ENCODE measurements at places on chromosomes 12 and 14.

DNA sequence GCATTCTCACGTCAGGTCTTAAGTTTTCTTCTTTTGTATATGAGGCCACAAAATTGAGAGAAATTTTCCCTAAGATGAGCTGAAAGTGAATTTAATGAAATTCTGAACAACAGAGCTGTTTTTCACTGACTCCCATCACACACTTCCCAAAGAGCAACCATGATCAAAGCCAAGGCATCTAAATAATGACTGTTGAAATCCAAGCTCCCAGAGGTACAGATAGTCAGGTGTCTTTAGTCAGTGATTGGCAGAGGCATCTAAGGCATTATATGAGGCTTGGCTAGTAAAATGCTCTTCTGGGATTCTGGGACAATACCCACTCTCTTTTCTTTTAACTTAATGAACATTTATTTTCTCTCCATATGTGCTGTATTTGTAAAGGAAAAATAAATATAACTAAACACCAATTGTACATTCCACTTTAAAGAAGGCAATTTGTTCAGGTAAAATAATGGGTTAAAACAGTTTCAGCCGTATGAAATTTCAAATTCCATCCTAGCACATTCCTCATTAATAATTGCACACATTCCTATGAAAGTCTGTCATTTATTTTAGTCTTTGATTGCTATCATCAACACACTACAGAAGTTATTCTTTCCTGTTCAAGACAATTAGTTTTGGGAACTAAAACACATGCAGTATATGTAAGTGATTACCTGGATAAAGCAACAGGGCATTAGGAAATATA is 871 bp upstream of the SSTR1 start:
- no peak for DNase-seq
- H3K27me3 ChIP-seq, result peaks cover 26% of the 10 kb centered on the region
- H3K4me3 ChIP-seq, result peak overlapping the region; percentile 95
- no peak overlapping the region for H3K27ac ChIP-seq
- peaks cover 21% of the 10 kb centered on the region for H3K4me1 ChIP-seq
- H3K36me3 ChIP-seq, result peaks cover 6% of the 10 kb centered on the region

- no peak overlapping the region for H3K4me3 ChIP-seq
- H3K27me3 ChIP-seq, result no peaks in the 10 kb centered on the region
- no peaks in the 10 kb centered on the region for H3K36me3 ChIP-seq
- no peaks in the 10 kb centered on the region for H3K4me1 ChIP-seq
- H3K27ac ChIP-seq, result no peak overlapping the region
- no peak for DNase-seq
These were observed 29.6 kb downstream of the PNMA1 start for GRCh38 chr14:73684627-73685026.

GRCh38 chr12:55051197-55051947 is 31.6 kb downstream of the NEUROD4 start:
- peak overlapping the region; percentile 61 for H3K4me3 ChIP-seq
- peak; percentile 35 for DNase-seq
- H3K36me3 ChIP-seq, result no peaks in the 10 kb centered on the region
- peaks cover 43% of the 10 kb centered on the region for H3K4me1 ChIP-seq
- H3K27me3 ChIP-seq, result peaks cover 3% of the 10 kb centered on the region

GRCh38 chr12:96397756-96398423 is 2.3 kb downstream of the CDK17 start:
- H3K4me3 ChIP-seq, result peak overlapping the region; percentile 98
- no peak for DNase-seq
- H3K36me3 ChIP-seq, result peaks cover 4% of the 10 kb centered on the region
- peaks cover 2% of the 10 kb centered on the region for H3K27me3 ChIP-seq
- H3K27ac ChIP-seq, result peak overlapping the region; percentile 97
- peaks cover 27% of the 10 kb centered on the region for H3K4me1 ChIP-seq

DNA sequence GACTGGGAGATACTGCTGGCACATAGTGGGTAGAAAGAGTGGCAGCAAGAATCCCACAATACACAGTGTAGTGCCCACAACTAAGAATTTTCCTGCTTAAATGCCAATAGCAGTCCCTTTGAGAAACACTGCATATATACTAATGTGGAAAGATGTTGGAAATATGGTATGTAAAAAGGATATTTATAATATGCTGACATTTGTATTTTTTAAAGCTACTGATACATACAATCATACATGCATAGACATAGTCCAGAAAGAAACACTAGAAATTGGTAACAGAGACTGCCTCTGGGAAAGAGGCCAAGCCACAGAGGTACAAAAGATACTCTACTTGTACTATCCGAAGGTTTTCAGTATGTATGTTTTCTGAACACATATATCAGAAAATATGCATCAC is 30.3 kb downstream of the TRIP11 start:
- H3K36me3 ChIP-seq, result no peaks in the 10 kb centered on the region
- no peaks in the 10 kb centered on the region for H3K4me1 ChIP-seq
- no peak overlapping the region for H3K27ac ChIP-seq
- no peak for DNase-seq

DNA sequence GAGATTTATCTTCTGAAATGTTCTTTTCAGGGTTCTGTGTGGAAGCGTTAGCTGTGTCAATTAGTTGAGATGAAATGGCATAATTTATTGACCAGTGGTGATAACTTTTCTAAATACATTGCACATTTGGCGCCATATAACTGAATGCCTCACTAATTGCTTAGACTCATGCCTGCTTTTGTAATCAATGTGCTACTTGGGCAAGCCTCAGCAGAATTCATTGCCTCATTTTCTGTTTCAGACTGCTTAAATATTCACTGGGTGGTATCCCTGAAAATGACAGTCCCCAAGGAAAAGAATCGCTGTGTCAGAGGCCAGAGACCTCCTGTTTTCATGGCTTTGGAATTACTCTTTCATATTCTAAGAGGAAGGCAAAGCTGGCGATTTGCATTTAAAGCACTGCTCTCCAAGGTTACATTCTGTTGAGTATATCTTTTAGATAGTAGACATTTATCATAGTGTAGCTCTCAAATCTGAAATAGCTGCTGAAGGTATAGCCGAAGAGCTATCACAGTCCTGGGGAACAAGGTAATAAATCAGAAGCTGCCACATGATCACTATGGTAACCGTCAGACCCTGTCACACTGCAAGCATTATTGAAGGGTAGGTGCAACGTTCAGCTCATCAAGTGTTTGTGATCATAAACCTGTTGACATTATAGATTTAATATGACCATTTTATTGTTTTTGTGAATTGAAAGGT is 297.3 kb upstream of the E2F7 start:
- no peaks in the 10 kb centered on the region for H3K27me3 ChIP-seq
- peaks cover 20% of the 10 kb centered on the region for H3K4me1 ChIP-seq
- peak overlapping the region; percentile 30 for H3K4me3 ChIP-seq
- H3K27ac ChIP-seq, result no peak overlapping the region
- no peaks in the 10 kb centered on the region for H3K36me3 ChIP-seq

DNA sequence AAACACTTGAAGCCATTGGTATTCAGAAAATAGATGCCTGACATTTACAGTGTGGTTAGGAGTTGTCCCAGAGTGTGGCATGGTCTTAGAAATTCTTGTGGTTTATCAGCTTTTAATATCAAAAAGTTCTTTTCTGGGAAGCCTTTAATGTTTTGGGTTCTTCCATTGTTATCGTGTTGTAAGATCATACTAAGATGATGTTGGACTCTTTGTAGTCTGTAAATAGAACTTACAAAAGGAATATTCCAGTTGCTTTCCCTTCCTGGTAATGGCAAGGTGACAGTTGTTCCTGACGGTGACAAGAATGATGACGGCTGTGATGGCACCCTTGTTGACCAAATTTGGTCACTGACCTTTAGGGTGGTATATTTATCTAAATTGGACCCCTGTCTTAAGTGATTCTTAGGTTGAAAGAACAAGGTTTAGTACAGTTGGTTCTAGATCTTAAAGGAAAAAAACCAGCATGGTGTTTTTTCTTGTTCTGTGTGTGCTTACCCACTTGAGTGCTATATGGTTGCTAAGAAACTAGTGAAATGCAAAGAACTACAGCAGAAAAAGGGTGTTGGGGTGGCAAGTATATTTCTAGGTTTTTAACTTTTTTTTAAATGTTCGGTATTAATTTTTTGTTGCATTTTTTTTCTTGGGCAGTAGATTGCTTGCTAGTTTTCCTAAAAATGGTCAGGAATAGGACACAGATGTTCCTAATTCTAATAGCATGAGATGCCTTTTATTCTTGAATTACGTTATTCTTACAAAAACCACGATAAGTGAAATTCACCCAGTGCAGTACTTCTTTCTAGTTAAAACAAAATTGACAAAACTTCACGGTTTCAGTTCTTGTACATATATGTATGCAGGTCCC is 2.1 kb downstream of the ATP2A2 start:
- H3K4me3 ChIP-seq, result peak overlapping the region; percentile 97
- H3K36me3 ChIP-seq, result no peaks in the 10 kb centered on the region
- H3K27ac ChIP-seq, result peak overlapping the region; percentile 99

DNA sequence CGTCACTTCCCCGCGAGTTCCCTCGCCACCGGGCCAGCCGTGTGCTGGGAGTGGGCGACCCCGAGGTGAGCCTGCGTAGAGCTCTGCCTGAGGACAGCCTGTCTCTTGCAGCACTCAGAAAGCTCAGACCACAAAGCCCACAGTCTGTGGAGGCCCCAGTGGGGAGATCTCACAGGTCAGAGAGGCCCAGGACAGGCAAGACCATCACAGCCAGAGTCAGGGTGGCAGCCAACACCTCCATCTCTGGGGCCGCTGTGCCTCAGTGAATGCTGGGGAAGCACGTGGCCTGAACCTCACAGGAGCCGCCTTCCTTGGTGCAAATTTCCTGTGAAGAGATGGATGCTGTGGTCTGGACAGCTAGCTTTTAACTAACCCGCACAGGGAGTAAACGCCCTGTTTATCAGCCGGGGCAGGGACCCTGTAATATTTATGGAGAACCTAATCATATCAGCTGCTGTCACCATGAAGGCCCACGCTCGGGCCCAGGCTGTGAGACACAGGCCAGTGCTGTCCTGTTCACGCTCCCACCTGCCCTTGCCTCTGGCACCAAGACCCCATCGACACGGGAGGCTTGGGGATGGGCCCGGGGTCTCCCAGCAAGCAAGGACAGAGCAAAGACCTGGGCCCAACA is 56.9 kb downstream of the CDC42BPB start:
- DNase-seq, result no peak
- no peaks in the 10 kb centered on the region for H3K36me3 ChIP-seq
- no peaks in the 10 kb centered on the region for H3K4me1 ChIP-seq
- H3K27me3 ChIP-seq, result peaks cover 4% of the 10 kb centered on the region
- no peak overlapping the region for H3K27ac ChIP-seq

DNA sequence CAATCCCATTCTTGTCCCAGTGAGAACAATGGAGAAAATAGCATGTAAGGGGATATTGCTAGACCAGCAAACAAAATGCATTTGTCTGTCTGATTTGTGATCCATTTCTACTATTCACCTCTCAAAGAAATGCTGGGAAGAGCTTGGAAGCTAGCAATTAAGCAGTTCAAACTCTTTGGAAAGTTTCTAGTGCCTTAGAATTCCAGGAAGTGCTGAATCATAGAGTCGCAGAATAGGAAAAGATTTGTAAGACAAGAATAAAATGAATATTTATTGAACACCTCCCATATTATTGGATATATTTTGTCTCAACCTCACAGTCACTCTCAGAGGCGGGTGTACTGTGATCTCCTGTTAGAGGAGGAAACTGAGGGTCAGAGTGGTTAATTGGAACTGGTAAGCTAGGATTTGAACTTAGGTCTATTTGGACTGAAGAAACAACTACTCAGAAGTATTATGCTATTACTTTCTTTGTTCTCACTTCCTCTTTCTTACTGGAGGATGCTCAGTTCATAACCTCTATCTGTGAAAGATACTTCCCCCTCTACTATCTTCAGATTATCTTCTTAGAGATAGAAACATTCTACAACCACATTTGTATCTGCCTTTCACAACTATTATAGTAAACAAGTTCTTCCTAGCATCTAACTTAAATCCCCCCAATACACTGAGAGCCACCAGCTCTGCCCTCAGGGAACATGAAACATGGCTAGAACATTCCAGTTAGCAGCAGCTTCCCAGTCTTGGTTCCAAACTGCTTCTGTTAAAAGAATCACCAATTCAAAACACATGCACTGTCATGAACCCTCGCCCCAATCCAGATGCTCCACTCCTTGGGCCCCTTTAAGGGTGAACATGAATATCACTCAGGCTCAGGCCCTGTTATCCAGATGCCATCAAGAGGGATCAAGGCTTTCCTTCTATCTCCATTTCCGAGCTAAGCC is 64.2 kb downstream of the DRAM1 start:
- no peaks in the 10 kb centered on the region for H3K36me3 ChIP-seq
- no peak overlapping the region for H3K27ac ChIP-seq
- H3K4me3 ChIP-seq, result no peak overlapping the region
- peaks cover 2% of the 10 kb centered on the region for H3K27me3 ChIP-seq

- H3K27ac ChIP-seq, result no peak overlapping the region
- H3K4me1 ChIP-seq, result peaks cover 6% of the 10 kb centered on the region
- no peak overlapping the region for H3K4me3 ChIP-seq
- H3K36me3 ChIP-seq, result no peaks in the 10 kb centered on the region
- H3K27me3 ChIP-seq, result peaks cover 4% of the 10 kb centered on the region
These were observed 87.0 kb downstream of the DAD1 start for GRCh38 chr14:22502007-22502406.

GRCh38 chr12:19299765-19300164 is 139.5 kb upstream of the AEBP2 start:
- H3K27ac ChIP-seq, result peak overlapping the region; percentile 12
- DNase-seq, result no peak
- H3K36me3 ChIP-seq, result no peaks in the 10 kb centered on the region
- no peak overlapping the region for H3K4me3 ChIP-seq

DNA sequence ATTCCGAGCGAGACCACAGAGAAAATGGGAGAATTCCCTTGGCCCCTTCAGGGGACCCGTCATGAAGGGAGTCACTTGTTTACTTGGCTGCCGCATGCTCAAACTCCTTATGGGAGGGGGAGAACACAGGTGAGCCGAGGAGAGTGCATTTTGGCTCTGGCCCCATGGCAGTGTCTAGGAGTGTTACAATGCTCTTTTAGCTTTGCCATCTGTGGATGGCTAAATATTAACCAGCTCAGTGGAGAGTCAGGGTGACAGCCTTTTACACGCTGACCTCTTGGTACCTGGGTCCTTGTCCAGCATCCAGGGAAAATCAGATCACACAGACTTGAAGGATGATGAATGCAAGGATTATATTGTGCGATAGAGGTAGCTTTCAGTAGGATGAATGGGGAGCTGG is 146.4 kb upstream of the ATXN7L3B start:
- H3K27ac ChIP-seq, result no peak overlapping the region
- no peak overlapping the region for H3K4me3 ChIP-seq
- no peaks in the 10 kb centered on the region for H3K4me1 ChIP-seq
- DNase-seq, result no peak

- no peaks in the 10 kb centered on the region for H3K4me1 ChIP-seq
- H3K36me3 ChIP-seq, result no peaks in the 10 kb centered on the region
- no peak overlapping the region for H3K27ac ChIP-seq
- no peak for DNase-seq
These were observed 409.0 kb downstream of the DAD1 start for GRCh38 chr14:22180045-22180444.

- no peaks in the 10 kb centered on the region for H3K36me3 ChIP-seq
- H3K4me3 ChIP-seq, result no peak overlapping the region
- H3K27me3 ChIP-seq, result no peaks in the 10 kb centered on the region
- H3K4me1 ChIP-seq, result peaks cover 5% of the 10 kb centered on the region
- DNase-seq, result no peak
These were observed 225.2 kb upstream of the BTG1 start for GRCh38 chr12:92370828-92371227.

DNA sequence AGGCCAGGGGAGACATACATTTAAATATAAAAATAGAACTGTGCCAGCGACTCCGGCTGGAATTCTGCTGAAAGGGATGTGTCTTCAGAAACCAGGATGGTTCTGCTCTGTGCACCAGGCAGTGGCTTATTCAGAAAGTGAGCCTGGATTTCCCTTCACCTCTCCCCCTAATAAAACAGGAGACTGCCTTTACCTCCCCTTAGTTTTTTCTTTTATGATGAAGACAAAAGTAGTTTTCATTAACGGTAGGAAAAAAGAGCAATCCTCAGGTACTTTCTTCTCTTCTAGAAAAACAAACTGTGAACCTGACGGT is 346 bp downstream of the SLC7A8 start:
- DNase-seq, result no peak
- no peak overlapping the region for H3K4me3 ChIP-seq
- H3K27ac ChIP-seq, result no peak overlapping the region
- H3K27me3 ChIP-seq, result no peaks in the 10 kb centered on the region
- H3K36me3 ChIP-seq, result no peaks in the 10 kb centered on the region
- H3K4me1 ChIP-seq, result peaks cover 2% of the 10 kb centered on the region
